ENCODE measurements at places on chromosomes 6 and 20. TPM values are rescaled to one million over a fixed set of nuclear protein-coding genes. Genes with fewer than 3 reads are reported as not detected.
A peak's percentile ranks its signal among the peaks of the same experiment; 100 is the strongest.

DNA sequence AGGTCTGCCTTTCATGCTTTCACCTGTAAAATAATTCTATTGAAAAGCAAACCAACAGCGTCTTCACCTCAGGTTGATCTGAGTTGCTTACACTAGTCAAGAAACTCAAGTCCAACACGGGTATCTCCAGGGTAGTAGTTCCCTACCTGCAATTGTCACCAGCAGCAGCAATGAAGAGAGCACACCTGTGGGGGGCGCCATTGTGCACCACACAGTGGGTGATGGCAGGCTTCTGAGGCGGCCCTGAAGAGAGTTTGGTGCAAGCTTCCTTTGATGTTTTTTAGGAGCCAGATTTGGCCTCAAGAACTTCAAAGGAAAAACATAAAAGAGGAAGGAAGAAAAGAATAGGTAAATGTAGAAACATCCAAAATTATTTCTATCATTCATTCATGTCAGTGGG, 45.1 kb downstream of the KIAA0319 start:
- no peaks in the 10 kb centered on the region for H3K36me3 ChIP-seq
- H3K4me1 ChIP-seq: no peaks in the 10 kb centered on the region
- no peak overlapping the region for H3K4me3 ChIP-seq
- DNase-seq: peak; percentile 28

Gene EYS
- 0.13 TPM for total RNA-seq

- H3K27me3 ChIP-seq: peaks cover 2% of the 10 kb centered on the region
- no peaks in the 10 kb centered on the region for H3K36me3 ChIP-seq
- no peak overlapping the region for H3K4me3 ChIP-seq
- no peak for DNase-seq
Observed at GRCh38 chr6:51450248-51450957, 631.7 kb downstream of the TFAP2B start.

GRCh38 chr6:42572523-42572922, 8.7 kb downstream of the UBR2 start:
- H3K27ac ChIP-seq: peak overlapping the region; percentile 19
- H3K36me3 ChIP-seq: peaks cover 44% of the 10 kb centered on the region

Gene BNIP5
- total RNA-seq: not detected

DNA sequence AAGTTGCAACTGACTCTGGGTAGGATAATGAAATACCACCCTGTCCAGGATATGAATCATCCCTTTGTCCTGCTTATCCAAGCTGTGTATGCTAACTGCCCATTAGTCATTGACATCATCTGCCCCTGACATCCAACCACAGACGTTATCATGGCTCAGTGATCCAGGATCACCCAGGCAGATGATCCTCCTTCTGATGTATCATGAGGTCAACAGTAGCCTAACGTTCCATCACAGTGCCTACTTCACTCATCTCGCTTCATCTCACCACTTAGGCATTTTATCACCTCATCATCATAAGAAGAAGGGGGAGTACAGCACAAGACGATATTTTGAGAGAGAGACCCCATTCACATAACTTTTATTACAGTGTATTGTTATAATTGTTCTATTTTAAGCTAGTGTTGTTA, 13.4 kb upstream of the BTN3A2 start:
- H3K27me3 ChIP-seq: no peaks in the 10 kb centered on the region
- peak overlapping the region; percentile 80 for H3K27ac ChIP-seq
- DNase-seq: peak; percentile 52
- H3K4me3 ChIP-seq: no peak overlapping the region

GRCh38 chr20:16158090-16158975, 414.9 kb downstream of the KIF16B start:
- no peaks in the 10 kb centered on the region for H3K27me3 ChIP-seq
- H3K4me3 ChIP-seq: no peak overlapping the region
- H3K4me1 ChIP-seq: no peaks in the 10 kb centered on the region
- no peak overlapping the region for H3K27ac ChIP-seq
- DNase-seq: no peak

GRCh38 chr20:42949950-42950349, 239.8 kb downstream of the PTPRT start:
- no peaks in the 10 kb centered on the region for H3K27me3 ChIP-seq
- H3K4me3 ChIP-seq: no peak overlapping the region
- no peaks in the 10 kb centered on the region for H3K4me1 ChIP-seq
- no peaks in the 10 kb centered on the region for H3K36me3 ChIP-seq
- no peak for DNase-seq

Data from K562 (cell line).